ENCODE measurements at places on chromosomes 1 and 21.

GRCh38 chr1:9904596-9904995 lies 5.5 kb downstream of the CTNNBIP1 start:
- no peak for DNase-seq

DNA sequence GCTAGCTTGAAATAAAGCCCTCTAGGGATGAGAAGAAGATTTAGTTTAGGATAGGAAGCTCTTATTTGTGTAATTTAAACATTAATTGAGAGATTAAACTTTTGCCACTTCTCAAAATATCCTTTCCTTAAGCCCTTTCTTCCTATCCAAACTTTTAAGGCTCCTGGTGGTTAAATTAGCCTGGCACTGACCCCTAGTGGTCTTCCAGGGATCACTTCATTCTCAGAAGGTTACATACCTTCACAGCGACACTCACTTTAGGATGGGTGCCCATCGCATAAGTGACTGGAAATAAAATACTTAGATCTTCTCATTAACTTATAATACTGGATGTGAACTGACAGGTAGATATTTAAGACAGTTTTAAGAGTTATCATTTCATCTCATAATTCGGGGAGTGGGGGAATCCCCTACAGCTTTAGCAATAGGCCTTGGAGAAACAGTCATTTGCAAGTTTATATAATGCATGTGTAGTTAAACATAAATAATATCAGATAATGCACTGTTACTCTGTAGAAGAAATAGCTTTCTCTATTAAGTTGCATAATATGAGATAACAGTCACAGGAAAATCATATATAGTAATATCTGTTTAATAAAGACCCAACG lies 7.4 kb downstream of the LHX9 start:
- peak; percentile 48 for DNase-seq

DNA sequence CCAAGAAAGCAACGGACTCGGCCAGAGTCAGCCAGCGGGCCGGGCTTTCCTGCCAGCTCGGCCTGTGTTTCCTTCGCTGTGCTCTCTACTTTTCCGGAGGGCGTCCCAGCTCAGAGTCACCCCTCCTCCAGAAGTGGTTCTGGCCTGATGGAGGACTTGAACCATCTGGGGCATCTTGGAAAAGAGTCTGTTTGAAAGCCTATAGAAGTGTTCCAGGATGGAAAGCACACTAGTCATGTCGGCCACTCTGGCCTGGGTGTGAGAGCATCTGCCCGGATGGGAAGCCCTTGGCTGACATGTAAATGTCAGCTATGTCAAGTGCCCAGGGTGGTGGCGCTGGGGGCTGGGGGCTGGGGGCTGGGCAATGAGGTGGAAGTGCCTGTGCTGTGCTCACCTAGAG lies 113.4 kb downstream of the DHRS3 start:
- DNase-seq = no peak

- no peak for DNase-seq
These were observed 94.0 kb downstream of the DPYD start for GRCh38 chr1:97826820-97827219.

DNA sequence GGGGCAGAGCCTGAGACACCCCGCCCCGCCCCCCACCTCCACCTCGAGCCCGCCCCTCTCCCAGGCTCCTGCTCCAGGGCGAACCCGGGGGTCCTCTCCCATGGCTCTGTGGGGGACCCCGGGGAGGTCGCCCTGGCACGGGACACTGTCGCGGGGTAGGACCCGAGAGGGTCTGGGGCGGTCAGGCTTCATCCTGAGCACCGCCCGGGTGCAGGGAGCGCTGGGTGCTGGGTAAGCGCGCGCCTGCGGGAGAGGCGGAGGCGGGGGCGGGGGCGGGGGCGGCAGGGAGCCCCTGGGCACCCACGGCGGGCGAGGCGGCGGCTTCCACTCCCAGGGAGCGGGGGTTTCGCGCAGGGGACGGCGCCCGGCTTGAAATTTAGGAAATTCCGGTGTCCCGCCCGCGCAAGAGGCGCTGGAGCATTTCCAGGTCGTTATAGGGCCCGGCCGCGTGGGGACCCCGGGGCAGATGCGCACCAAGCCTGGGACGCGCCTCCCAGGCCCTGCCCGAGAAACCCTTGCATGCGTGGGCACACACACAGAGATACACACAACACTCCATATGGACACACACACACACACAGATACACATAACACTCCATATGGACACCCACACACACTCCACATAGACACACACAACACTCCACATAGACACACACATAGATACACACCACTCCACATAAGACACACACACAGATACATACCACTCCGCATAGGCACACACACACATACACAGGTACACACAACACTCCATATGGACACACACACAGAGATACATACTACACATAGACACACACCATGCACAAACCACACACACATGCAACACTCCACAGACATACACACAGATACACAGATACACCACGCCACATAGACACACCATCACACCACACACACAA lies 48.7 kb upstream of the SLC19A1 start:
- no peak for DNase-seq

DNA sequence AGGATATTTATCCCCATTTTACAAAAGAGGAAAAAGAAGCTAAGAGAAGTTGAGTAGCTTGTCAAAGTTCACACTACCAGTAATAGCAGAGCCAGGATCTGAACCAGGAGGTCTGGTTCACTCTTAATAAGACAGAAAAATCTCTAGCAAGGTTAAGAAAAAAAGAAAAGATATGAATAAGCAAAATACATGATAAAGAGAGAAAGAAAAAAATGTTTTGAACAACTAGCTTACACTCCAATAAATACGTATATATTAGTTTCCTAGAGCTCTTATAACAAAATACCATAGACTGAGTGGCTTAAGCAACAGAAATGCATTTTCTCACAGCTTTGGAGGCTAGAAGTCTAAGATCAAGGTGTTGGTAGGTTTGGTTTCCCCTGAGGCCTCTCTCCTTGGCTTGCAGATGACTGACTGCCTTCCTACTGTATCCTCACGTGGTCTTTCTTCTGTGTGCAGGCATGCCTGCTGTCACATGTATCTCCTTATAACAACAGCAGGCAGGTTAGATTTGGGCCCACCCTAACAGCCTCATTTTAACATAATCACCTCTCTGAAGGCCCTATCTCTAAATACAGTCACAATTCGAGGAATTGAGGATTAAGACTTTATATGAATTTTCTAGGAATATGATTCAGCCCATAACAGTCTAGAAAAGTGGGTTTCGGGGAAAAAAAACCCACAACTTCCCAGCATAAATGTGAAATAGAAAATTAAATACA lies 60.4 kb downstream of the LEPR start:
- no peak for DNase-seq

Measured in body of pancreas (tissue), 4 donors.